ENCODE measurements at places on chromosomes 6 and 20.

GRCh38 chr6:90025523-90026061 lies 131.3 kb downstream of the GJA10 start:
- DNase-seq: peak; percentile 65

DNA sequence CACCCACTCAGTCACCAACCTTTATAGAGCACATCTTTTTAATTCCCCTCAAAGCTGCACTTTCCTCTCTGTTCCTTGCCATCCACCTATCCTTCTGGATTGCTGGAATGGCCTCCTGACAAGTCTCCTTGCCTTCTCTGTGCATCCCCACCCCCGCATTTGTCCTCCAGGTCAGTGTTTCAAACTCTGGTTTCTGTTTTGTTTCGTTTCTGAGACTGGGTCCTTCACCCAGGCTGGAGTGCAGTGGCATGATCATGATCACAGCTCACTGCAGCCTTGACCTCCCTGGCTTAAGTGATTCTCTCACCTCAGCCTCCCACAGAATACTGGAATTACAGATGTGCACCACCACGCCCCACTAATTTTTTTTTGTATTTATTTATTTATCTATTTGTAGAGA lies 96.2 kb downstream of the PLCB1 start:
- no peak for DNase-seq

DNA sequence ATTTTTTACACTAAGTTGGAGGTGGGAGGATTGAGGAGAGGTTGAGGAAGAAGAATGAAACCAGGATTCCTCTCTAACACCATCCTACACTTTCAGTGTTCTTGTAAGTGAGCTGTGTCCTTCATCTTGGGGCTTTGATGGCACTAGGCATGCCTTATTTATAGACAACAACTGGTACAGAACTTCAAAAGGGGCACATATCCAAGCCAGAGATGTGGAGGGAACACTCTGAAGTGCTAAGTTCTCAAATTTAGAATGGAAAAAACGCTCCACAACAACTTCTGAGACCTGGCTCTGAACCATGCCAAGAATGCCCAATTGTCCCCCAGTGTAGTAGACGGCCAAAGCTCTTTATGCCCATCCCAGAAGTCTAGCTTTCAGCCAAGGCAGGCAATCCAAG lies 16.2 kb upstream of the PKHD1 start:
- DNase-seq: no peak

DNA sequence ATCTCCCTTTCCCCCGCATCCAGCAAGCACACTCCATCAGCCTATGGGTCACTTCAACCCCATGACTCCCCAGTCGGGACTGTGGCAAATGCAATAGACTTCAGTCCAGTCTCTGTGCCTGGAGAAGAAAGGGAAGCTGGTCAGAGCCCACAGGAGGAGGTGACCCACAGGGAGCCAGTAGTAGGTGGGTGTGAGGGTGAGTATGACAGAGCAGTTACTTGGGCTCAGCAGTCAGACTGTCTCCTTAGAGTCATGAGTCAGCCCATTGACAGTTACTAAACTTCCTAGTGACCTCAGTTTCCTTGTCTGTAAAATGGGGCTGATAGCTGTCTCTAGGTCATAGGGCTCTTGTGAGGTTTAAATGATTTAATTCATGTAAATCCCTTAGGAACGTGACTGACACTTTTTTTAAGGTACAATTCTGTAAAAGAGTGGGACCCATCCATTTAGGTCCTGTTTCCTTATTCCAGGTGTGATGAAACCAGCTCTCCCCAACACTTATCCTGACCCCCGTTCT lies 33.9 kb upstream of the HLA-C start:
- no peak for DNase-seq

- DNase-seq: no peak
These were observed 157.3 kb upstream of the ATXN1 start for GRCh38 chr6:16918586-16918985.

DNA sequence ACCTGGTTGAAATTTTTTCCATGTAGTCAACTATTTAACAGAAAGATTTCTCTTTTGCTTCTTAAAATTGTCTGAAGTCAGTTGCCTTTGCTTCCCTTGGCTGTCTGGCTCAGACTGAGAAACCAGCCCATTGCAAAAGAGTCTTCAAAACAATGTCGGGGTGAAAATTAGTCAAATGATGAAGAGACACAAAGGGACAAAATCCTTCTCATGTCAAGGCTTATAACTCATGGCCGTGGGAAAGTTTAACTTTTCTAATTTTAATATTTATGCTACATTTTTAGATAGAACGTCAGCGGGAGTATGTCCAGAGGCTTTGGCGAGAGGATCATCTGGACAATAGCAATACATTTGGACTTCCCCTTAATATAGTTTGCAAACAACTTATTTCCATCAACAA lies 127.2 kb downstream of the CD164 start:
- DNase-seq: no peak

DNA sequence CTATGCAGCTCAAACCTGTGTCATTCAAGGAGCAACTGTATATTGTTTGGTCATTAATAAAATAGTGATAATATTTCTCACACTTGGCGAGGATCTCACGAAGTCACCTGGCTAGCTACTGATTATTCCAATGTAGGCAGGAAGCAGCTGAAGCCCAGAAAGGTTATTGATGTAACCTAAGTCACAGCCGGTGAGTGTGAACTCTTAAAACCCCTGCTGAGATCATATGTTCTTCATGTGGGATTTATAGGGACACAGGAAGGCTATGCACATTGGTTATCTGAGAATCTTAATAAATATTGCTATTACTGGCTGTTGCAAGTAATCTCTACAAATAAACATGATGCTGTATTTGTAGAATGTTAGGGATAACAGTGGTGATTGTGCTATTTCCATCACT lies 161.4 kb downstream of the TBC1D7 start:
- no peak for DNase-seq
